Naive thymus-derived CD4-positive, alpha-beta T cell (primary cell): ENCODE measurements at places on chromosomes 1 and 21. TPM values are rescaled to one million over a fixed set of nuclear protein-coding genes. Genes with fewer than 3 reads are reported as not detected.
A peak's percentile ranks its signal among the peaks of the same experiment; 100 is the strongest.

GRCh38 chr21:27033471-27033870 lies 66.6 kb upstream of the ADAMTS5 start:
- H3K27me3 ChIP-seq = no peaks in the 10 kb centered on the region
- no peak overlapping the region for H3K27ac ChIP-seq
- H3K4me3 ChIP-seq = no peak overlapping the region
- H3K4me1 ChIP-seq = no peaks in the 10 kb centered on the region
- no peaks in the 10 kb centered on the region for H3K36me3 ChIP-seq

DNA sequence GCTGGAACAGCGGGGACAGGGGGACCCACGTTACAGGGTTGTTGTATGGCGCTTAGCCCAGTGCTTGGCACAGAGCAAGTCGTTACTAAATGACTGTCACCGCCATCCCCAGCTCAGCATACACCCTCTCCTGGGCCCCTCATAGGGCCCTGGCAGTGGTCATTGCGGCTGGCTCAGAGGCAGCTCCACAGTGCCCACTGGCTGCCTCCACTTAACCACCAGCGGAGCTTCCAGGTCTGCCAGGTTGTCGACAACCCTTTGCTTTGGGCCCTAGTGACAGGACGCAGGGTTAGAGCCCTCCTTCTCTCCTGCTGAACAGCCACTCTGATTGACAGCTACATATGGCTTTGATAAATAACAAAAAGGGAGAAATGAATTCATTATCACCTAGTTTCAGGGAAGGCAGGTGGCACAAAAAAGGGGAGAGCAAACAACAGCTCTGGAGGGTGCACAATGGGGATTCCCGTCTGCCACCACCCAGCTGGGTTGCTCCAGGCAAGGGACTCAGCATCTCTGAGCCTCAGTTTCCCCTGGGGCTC lies 4.8 kb downstream of the EFHD2 start:
- H3K36me3 ChIP-seq = no peaks in the 10 kb centered on the region
- peaks cover 36% of the 10 kb centered on the region for H3K4me1 ChIP-seq
- H3K4me3 ChIP-seq = no peak overlapping the region
- no peaks in the 10 kb centered on the region for H3K27me3 ChIP-seq
- no peak overlapping the region for H3K27ac ChIP-seq

DNA sequence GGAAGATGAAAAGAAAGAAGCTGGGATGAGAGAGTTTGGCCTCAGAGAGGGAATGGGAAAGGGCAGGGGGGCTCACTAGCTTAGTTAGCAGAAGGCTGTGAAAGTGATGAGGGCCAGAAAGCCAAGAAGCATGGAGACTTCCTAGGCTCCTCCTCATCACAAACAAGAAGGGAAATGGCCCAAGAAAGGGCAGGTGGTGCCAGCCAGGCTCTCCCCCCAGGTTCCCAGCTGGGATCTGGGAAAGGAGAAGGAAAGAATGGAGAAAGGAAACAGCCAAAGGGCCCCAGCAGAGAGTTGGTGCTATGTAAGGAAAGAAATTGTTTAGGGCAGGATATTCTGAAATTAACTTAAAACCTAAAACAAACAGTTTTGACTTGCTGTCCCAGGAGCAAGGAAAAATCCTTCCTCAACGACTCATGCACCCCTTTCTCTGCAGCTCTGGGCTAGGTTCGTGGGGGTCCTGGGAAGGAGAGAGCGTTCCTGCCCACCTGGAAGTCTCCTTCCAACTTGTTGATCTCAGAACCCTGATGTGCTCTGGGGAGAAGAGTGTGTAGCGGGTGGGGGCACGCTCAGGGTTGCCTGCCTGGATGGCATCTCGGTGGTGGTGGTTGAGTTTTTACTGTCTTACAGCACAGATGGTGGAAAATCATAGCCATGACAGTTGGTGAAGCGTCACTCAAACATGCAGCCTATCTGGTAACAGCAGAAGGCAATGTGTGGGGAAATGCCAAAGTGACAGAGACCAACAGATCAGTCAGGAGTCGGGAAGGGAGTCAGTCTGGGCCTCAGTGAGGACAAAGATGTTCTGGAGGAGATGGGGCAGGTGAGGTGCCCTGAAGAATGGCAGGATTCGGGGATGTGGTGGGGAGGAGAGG lies 147.3 kb downstream of the CLIC6 start:
- no peak for DNase-seq
- no peak overlapping the region for H3K27ac ChIP-seq
- H3K4me1 ChIP-seq = peaks cover 12% of the 10 kb centered on the region
- H3K4me3 ChIP-seq = no peak overlapping the region
- H3K36me3 ChIP-seq = peaks cover 10% of the 10 kb centered on the region

DNA sequence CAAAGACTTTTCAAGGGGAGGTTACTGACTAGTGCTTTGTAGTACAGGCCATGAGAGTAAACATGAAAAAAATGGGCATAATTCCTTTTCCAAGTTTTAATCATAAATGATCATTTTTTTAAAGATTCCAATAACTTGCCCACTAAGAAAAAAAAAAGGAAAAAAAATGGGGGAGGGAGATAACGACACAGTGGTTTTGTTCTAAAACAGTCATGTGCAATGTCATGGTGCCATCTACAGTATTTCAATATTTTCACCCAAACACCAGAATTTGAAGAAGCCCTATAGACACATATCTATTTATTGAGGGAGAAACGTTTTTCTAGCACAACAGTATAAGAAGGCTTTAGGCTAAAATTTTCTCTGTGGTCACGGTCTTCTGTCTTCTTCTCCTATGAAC lies 250.2 kb downstream of the LTN1 start:
- no peaks in the 10 kb centered on the region for H3K36me3 ChIP-seq
- H3K4me3 ChIP-seq = no peak overlapping the region
- H3K27ac ChIP-seq = no peak overlapping the region
- H3K27me3 ChIP-seq = no peaks in the 10 kb centered on the region

DNA sequence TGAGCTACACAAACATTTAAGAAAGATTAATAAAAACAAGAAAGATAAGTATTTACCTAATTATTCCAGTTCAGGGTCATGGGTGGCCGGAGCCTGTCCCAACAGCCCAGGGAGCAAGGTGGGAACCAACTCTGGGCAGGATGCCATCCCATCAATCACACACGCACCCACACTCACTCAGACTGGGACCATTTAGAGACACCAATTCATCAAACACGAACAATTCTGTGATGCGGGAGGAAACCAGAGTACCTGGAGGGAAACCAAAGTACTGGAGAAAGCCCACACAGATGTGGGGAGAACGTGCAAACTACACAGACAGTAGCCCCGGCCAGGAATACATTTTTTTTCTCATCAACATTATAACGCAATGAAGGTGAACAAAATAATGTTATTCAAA lies 16.2 kb downstream of the WASF2 start:
- no peak overlapping the region for H3K4me3 ChIP-seq
- peaks cover 17% of the 10 kb centered on the region for H3K4me1 ChIP-seq
- no peaks in the 10 kb centered on the region for H3K36me3 ChIP-seq
- no peaks in the 10 kb centered on the region for H3K27me3 ChIP-seq
- H3K27ac ChIP-seq = no peak overlapping the region

- H3K36me3 ChIP-seq = no peaks in the 10 kb centered on the region
- DNase-seq = peak; percentile 99
- H3K27me3 ChIP-seq = no peaks in the 10 kb centered on the region
- H3K4me3 ChIP-seq = peak within 1 kb of the TSS; percentile 72
Observed at GRCh38 chr1:109984456-109985246, at the start of gene AHCYL1. TSS of gene AHCYL1 (plus strand) at chr1:109984765. CDS start at chr1:109985053, 288 bp downstream.

DNA sequence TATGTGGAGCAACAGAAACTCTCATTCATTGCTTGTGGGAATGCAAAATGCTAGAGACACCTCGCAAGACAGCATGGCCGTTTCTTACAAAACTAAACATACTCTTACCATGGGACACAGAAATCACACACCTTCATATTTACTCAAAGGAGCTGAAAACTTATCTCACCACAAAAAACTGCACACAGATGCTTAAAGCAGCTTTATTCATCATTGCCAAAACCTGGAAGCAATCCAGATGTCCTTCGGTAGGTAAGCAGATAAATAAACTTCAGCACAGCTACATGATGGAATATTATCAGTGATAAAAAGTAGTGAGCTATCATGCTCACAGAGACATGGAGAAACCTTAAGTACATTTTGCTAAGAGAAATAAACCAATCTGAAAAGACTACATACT lies 124.3 kb downstream of the RERE start:
- no peaks in the 10 kb centered on the region for H3K4me1 ChIP-seq
- H3K4me3 ChIP-seq = no peak overlapping the region
- no peaks in the 10 kb centered on the region for H3K36me3 ChIP-seq
- no peak for DNase-seq
- no peaks in the 10 kb centered on the region for H3K27me3 ChIP-seq

DNA sequence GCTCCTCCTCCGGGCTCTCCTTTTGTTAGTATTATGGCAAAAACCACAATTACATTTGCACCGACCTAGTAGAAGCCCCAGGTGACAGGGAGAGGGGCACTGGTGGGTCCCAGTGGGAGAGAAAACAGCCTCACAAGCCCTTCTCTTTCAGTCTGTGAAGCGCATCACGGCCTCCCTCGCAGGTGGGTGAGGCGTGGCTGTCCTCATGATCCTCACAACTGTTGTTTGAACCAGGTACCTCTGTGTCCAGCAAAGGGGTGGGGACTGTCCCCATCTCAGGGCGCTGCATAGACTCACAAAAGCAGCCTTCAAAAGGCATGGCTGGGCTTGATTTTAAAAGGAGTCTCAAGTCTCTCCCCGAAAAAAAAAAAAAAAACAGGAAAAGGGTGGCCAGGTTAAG lies 7.9 kb upstream of the C2CD2 start:
- no peak for DNase-seq
- H3K27me3 ChIP-seq = no peaks in the 10 kb centered on the region
- H3K27ac ChIP-seq = no peak overlapping the region
- no peak overlapping the region for H3K4me3 ChIP-seq
- no peaks in the 10 kb centered on the region for H3K4me1 ChIP-seq

DNA sequence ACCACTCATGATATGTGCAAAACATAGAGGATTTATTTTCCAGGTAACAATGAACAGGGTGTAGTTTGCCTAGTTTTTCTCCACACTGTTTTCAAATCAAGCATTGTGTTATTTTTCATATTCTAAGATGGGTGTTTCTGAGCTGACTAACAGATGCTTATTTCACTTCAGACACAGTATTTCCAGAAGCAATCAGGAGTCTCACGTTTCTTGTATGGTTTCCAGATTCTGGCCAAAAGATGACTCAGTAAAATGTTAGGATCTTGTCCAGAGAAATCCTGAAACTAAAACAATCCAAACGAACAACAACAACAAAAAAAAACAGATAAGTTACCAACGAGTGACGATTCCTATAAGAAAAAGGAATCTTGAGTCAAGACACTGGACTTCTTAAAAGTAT lies 5.3 kb downstream of the UTS2 start:
- no peaks in the 10 kb centered on the region for H3K27me3 ChIP-seq
- H3K4me3 ChIP-seq = no peak overlapping the region
- DNase-seq = no peak
- no peak overlapping the region for H3K27ac ChIP-seq
- no peaks in the 10 kb centered on the region for H3K36me3 ChIP-seq
- no peaks in the 10 kb centered on the region for H3K4me1 ChIP-seq

- no peak overlapping the region for H3K27ac ChIP-seq
- no peaks in the 10 kb centered on the region for H3K4me1 ChIP-seq
- H3K4me3 ChIP-seq = no peak overlapping the region
- DNase-seq = no peak
Observed at GRCh38 chr21:25462517-25462971, 144.7 kb downstream of the MRPL39 start.

Gene DAB1
- not detected for polyA plus RNA-seq

Gene RGL1
- 0.90 TPM for polyA plus RNA-seq

Gene RXFP4
- polyA plus RNA-seq = 1.3 TPM

Gene LCE1B
- polyA plus RNA-seq = not detected
